ENCODE measurements at places on chromosomes 4 and X.

DNA sequence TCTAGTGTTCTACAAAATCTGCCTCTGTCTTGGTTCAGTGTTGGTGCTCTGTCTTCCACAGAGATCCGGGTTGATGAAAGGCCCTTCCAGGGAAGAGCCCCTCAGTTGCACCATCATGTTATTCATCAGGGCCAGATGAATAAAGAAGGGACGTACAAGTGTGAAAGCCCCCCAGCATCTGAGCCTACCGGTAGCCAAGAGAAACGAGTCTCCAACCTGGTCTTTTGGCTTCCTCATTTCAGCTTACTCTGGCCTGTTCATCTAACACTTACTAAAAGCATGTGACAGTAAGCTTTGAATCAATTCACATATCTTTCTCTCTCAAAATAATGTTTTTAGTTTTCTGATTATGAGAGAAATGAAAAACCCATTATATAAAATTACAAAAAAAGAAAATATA lies 19.2 kb downstream of the MEPE start:
- H3K4me3 ChIP-seq, result no peak overlapping the region
- DNase-seq, result no peak
- no peak overlapping the region for H3K27ac ChIP-seq
- H3K36me3 ChIP-seq, result no peaks in the 10 kb centered on the region
- H3K4me1 ChIP-seq, result peaks cover 28% of the 10 kb centered on the region

GRCh38 chr4:3514806-3515501 lies 17.3 kb downstream of the LRPAP1 start:
- peaks cover 36% of the 10 kb centered on the region for H3K36me3 ChIP-seq
- H3K4me1 ChIP-seq, result no peaks in the 10 kb centered on the region
- no peak overlapping the region for H3K4me3 ChIP-seq
- DNase-seq, result no peak
- H3K27me3 ChIP-seq, result 0 out of 2 replicates have a peak, but pooled peaks cover 3% of the 10 kb centered on the region

GRCh38 chrX:74853255-74853654 lies 72.0 kb downstream of the NEXMIF start:
- no peaks in the 10 kb centered on the region for H3K4me1 ChIP-seq
- no peak overlapping the region for H3K4me3 ChIP-seq
- no peak for DNase-seq
- H3K36me3 ChIP-seq, result no peaks in the 10 kb centered on the region
- no peak overlapping the region for H3K27ac ChIP-seq

DNA sequence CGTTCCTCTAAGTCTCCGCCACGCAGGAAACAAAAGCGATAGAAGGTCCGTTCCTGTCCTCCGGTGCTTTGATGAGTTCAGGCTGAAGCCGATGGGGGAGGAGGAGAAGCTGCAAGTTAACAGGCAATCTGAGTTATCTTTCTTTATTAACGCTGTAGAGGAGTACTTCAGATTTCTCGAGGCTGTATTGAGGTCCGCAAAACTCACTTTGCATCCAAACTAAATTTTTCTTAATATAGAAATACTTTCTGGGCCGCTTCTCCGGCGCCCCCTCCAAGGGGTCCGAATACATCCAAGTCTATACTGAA lies 395 bp upstream of the SOWAHB start:
- no peak for DNase-seq
- H3K36me3 ChIP-seq, result peaks cover 4% of the 10 kb centered on the region
- H3K4me3 ChIP-seq, result no peak overlapping the region
- peaks cover 5% of the 10 kb centered on the region for H3K4me1 ChIP-seq

DNA sequence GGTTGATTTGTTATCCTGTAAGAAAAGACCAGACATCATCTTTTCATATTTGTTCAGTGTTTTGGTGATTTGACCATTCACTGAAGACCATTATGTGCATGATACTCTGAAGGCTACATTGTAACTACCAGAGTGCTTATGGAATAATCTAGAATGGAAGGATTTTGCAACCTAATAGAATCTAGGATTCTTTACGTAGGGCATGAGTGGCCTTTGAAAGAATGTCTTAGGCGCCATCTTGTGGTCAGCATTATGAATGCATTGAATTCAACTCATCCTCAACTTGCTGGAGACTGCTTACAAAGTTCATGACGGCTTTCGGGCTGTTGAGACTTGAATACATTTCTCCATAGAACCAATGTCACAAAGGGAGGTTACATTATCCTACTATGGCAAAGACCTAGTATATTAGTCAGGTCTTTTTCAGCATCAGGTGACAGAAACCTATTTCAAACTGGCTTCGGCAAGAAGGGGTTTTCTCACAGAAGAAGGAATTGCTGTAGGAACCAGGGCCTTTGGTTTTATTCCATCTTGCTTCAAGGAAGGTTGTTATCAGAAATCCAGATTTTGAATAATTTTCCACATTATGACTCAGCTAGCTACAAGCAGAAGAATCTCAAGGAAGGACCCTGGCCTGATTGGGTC lies 104.1 kb downstream of the GPAT3 start:
- H3K4me1 ChIP-seq, result peaks cover 5% of the 10 kb centered on the region
- no peaks in the 10 kb centered on the region for H3K36me3 ChIP-seq
- no peak overlapping the region for H3K4me3 ChIP-seq
- no peak overlapping the region for H3K27ac ChIP-seq

All from HFFc6 (cell line).